ENCODE measurements at places on chromosomes 7 and 10.

- no peak for DNase-seq
Observed at GRCh38 chr10:200405-200804, 65.2 kb downstream of the ZMYND11 start.

DNA sequence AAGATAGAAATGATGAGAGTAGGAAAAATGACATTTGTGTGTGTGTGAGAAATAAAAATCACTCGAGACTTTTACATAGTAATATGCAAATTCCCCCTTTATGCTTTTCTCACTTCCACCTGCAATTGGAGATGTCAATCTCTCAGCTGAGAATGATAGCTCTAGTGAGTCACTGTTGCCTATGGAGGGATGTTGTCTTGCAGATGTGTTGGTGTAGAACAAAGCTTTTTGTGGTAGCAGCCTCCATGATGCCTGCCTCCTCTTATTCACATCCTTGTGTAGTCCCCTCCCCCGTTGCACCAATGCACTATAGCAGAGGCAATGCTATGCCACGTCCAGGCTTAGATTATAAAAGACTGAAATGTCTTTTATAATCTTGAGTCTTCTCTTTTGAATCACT lies 33.8 kb downstream of the SPAG6 start:
- DNase-seq = peak; percentile 45

DNA sequence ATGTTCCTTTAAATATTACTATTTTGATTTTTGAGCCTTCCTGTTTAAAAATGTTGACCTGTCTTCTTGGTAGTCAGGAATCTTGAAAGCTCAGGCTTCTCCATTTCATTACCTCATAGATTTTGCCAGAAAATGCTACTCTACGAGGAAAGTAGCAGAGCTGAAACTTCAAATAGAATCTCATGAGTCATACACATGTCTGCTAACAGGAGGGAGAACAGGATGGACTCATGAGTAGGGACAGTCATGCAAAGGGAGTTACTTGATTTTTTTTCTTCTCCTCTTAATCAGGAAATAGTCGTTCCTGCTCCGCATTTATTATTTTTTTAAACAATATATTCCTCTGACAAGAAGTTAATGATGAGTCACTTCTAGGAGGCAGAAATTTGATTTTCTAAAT lies 37.0 kb upstream of the MINDY3 start:
- DNase-seq = no peak

DNA sequence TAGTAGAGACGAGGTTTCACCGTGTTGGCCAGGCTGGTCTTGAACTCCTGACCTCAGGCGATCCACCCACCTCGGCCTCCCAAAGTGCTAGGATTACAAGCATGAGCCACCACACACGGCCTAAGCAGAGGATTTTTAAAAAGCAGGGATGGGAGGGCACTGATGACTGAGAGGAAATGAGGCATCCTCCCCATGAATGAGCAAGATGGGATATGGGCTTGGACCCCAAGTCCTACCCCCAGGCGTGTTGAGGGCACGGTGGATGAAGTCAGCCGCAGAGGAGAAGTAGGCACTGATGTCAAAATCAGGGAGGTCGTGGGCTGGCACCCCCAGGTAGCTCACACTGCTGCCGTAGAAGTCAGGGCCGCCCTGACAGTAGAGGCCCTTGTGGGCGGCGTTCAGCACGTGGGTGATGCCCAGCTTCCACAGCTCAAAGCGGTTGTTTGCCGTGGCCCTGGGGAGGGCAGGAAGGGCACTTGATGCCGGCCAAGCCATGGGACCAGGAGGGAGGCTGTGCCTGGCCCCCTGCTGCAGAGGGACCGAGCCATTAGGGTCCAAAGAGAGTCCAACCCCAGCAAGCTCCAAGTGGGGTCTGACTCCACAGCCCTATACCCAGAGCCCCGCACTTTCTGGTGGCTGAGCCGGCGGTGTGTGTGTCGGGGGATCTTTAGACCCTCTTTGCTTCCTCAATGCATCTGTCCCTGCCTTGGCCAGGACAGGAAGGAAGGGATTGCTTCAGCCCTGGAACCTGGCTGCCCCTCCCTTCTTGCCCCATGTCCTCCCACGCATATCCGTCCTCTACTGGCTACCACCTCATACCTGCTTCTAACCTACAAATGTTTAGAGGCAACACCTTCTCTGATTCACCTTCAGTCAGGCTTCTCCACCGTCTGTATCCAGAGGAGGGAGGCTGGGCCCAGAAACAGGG lies 3.4 kb upstream of the SAMD8 start:
- no peak for DNase-seq

- DNase-seq = no peak
Observed at GRCh38 chr10:34736976-34737771, 77.9 kb downstream of the PARD3 start.

- DNase-seq = no peak
Observed at GRCh38 chr10:43691485-43691884, 42.8 kb upstream of the ZNF32 start.

GRCh38 chr7:132307465-132307864 lies 268.8 kb downstream of the PLXNA4 start:
- DNase-seq = no peak

- no peak for DNase-seq
Observed at GRCh38 chr10:67262675-67263074, 336.8 kb downstream of the LRRTM3 start.

DNA sequence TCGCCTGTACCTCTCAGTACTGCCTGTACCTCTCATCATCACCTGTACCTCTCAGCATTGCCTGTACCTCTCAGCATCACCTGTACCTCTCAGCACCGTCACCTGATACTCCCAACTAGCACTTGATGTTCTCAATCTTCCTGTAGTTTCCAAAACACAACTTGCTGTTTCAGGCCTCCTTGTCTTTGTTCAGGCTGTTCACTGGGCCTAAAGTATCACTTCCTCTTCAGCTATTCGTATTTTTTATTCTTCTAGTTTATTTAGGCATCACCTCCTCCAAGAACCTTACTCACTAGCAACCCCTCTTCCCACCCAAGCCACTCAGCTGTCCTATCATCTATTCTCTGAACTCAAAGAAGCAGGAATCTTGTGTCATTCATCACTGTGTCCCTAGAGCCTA lies 24.1 kb downstream of the OR6B1 start:
- no peak for DNase-seq

DNA sequence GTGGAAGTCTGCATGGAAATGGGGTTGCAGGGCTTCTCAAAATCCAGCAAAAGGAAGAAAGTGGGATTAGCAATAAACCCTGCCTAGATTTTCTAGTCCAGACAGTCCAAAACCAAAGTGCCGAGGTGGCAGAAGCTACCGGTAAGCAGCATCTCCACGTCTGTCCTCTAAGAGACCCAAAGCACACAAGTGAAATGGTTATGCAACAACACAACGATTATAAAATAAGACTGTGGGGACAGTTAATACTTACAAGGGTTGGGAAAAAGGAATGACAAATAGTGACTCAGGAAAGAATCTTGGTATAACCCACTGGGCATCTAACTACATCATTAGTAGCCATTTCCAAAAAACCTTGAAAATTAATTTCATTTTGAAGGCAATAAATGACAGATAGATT lies 24.7 kb downstream of the CREB3L2 start:
- no peak for DNase-seq

Data from activated T-cell treated with anti-CD3 and anti-CD28 coated beads for 48 hours (primary cell).